Fibroblast of skin of back (primary cell): ENCODE measurements at places on chromosomes 6 and 20.

DNA sequence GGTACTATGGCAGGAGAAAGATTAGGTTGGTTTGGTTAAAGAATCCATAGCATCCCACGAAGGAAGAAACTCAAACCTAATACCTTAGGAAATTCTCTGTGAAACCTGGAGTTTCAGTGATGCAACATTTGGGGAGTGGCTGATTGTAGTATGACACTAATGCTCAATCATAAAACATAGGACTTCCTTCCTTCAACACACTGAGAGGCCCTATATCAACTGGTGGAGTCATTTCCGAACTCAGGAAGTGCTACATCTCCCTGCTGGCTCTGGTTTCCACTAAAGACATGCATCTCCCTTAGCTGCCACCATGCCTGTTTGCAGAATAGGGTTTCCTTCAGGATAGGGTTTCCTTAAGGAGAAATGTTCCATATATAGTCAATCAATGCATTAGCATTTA, 5.2 kb upstream of the MANEA start:
- no peak for DNase-seq

GRCh38 chr6:136989571-136990241, 55.1 kb downstream of the IL20RA start:
- peak; percentile 59 for DNase-seq

DNA sequence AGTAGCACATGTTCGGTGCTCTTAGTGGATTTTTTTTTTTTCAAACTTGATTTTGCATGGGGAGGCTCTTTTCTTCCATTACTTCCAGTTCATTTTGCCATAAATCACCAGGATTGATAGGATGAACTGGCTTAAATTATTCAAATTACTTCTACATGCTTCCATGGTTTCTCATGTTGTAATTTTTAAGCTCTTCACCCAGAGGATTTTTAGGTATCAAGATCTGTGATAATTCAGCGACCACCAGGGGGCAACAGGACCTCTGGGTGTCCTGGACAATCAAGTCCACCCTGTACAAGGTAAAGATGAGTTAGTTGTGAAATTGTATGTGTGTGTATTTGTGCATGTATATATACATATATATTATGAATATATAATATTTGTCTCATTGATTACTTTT, 4.2 kb upstream of the EPHA7 start:
- DNase-seq = peak; percentile 49

- DNase-seq = peak; percentile 41
Measured at GRCh38 chr6:43247114-43247999, 4.1 kb downstream of the TTBK1 start.

GRCh38 chr6:138645976-138646640, 127.5 kb upstream of the CCDC28A start:
- DNase-seq = no peak

- DNase-seq = no peak
Measured at GRCh38 chr6:153051801-153052200, 49.3 kb upstream of the MTRF1L start.

DNA sequence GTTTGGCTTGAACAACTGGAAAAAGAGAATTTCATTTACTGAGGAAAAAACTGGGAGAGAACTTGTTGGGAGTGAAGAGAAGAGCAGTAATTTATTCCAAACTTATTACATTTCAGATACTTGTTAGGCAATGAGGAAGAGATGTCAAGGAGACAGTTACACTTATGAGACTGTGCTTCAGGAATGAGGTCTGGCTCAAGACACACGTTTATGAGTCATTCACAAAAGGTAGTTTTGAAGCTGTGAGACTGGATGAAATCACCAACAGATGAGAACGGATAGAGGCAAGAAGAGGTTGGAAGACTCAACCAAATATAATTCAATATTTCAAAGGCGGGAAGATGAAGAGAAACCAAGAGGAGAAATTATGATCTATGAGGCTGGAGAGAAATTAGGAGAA, 70.6 kb upstream of the DEFB112 start:
- no peak for DNase-seq

- no peak for DNase-seq
Measured at GRCh38 chr6:123898665-123899064, 95.0 kb downstream of the NKAIN2 start.

- DNase-seq = no peak
Measured at GRCh38 chr20:49742948-49743347, 29.3 kb upstream of the B4GALT5 start.

DNA sequence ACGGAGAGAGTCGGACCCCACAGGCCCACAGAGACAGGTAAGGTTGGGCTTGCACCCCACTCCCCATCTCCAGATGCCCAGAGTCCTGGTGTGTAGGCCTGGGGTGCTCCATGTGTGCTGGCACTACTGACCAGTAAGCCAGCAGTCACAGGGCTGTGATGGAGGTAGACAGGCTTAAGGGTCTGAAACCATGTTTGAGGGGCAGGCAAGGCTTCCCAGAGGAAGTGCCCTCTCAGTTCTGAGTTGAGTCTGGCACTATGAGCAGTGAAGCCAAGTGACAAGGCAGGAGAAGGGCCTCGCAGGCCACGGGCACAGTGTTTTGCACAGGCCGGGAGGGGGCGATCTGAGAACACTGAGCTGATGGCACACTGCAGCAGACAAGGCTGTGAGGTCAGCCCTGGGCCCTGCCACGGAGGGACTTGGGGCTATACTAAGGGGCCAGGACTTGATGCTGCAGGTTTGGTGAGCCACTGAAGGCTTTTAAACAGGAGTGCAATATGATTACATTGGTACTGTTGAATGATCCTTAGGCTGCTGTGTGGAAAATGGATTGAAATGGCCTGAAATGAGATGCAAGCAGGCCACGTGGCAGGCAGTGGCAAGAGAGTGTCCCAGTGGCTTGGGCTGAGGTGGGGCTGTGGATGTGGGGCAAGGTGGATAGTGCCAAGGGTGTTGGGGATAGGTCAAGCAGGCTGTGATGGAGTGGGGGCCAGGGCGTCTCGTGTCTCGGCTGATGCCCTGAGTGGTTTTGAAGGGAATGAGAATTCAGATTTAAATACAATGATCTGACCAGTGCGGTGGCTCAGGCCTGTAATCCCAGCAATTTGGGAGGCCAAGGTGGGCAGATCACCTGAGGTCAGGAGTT, 20.3 kb downstream of the TTBK1 start:
- peak; percentile 64 for DNase-seq

GRCh38 chr6:56381801-56382251, 134.4 kb upstream of the COL21A1 start:
- peak; percentile 29 for DNase-seq

DNA sequence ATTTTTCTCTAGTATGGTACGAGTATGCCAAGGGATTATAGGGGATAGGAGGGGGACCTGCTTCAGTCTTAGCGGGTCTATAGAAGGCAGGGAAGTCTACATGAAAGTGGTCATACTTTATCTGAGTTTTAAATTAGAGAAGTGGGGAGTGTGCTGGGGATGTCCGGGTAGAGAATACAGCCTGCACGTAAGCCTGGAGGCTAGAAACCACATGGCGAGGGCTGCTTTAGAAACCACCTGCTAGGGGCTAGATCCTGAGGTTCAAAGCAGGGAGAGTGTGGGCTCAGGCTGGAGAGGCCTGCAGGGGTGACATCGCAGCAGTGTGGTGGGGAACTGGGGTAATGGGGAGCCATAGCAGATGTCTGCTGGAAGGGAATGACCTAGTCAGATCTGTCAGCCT, 85.2 kb downstream of the VEGFA start:
- DNase-seq = no peak

DNA sequence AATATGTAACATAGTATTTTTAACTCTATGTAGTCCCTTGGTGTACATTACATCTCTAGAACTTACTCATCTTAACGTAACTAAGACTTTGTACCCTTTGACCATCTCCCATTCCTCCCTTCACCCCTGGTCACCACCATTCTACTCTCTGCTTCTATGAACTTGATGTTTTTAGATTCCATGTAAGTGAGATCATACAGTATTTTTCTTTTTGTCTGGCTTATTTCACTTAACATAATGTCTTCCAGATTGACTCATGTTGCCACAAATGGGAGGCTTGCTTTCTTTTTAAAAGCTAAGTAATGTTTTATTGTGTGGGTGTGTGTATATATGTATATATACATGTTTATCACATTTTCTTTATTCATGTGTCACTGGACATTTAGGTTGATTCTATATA, 55.8 kb downstream of the TMEM200A start:
- peak; percentile 89 for DNase-seq

DNA sequence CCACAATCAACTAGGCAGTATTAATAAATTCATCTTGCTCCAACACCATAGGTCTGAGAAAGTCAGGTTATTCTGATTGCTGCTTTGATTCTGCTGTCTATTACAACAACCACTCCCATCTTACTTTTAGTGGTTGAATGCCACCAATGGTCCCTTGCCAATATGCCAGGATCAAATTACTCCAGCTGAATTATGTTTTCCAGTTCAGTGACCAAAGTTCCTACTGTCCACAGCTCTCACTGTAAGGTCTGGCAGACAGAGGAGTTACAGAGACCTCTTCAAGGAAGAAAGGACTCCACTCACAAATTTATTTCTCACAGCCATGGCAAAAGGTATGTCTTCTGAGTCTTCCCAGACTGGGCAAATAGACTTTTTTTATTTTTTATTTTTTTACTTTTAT, 557.0 kb downstream of the HAO1 start:
- no peak for DNase-seq

GRCh38 chr20:5033566-5033965, 32.3 kb upstream of the SLC23A2 start:
- DNase-seq = peak; percentile 35

GRCh38 chr20:13736436-13737191, 48.1 kb downstream of the ESF1 start:
- DNase-seq = peak; percentile 49

GRCh38 chr6:106538145-106538544, 91.2 kb downstream of the RTN4IP1 start:
- DNase-seq = no peak

DNA sequence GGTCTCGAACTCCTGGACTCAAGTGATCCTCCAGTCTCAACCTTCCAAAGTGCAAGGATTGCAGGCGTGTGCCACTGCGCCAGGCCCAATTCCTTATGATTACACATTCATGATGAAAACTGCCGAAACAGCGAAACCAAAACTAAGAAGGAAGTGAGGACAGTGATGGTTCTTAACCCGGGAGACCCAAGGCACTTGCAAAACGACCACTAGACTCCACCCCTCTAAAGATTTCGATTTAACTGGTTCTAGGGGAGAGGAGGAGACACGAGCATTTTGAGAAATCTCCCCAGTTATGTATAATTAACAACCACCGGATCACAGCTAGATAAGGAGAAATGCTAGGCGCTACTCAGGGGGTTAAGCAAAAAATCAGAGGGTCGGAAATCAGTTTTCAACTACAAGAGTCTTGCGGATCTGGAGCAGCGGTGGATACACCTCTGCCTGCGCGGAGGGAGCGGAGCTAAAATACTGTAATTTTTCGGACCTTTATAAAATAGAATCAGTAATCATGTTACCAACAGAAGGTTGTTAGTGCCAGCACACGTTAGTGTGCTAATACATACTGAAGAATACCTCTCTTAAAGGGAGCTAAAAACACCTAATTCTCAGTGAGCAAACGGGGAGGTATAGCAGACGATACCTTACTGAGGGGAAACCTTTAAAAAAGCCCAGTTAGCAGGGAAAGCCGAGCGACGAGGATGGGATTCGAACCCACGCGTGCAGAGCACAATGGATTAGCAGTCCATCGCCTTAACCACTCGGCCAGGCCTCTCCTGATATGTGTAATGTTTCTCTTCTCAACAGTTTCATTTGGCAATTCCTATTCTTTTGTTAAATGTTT, 60.0 kb upstream of the BTN3A2 start:
- peak; percentile 77 for DNase-seq

DNA sequence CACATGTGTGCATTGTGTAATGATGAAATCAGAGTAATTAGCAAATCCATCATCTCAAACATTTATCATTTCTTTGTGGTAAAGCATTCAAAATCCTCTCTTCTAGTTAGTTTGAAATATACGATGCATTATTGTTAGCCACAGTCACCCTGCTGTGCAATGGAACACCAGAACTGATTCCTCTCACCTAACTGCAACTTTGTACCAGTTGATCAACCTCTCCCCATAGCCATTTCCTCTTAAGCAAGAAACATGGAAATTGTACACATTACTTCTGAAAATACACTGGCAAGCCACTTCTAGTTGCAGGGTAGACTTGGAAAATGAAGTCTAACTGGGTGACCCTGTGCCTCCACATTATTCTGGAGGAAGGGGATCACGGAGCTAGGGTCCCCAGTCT, 58.1 kb upstream of the ESR1 start:
- no peak for DNase-seq

DNA sequence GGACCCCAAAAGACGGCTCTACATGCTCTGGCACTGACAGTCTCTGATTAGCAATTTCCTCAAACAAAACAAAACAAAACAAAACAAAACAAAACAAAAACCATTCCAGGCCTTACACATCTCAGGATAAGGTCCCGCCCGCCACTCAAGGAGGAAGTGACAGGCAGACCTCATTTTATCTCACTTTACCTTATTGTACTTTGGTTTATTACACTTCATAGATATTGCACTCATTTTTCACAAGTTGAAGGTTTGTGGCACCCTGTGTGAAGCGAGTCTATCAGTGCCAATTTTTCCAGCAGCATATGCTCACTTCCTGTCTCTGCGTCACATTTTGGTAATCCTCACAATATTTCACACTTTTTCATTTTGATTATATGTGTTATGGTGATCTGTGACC, 15.2 kb downstream of the ZBP1 start:
- no peak for DNase-seq

- DNase-seq = no peak
Measured at GRCh38 chr6:7173843-7174503, 66.2 kb downstream of the RREB1 start.

GRCh38 chr6:138622967-138623366, 123.7 kb upstream of the NHSL1 start:
- DNase-seq = no peak

GRCh38 chr20:2206957-2207769, 88.6 kb upstream of the TGM3 start:
- peak; percentile 55 for DNase-seq

DNA sequence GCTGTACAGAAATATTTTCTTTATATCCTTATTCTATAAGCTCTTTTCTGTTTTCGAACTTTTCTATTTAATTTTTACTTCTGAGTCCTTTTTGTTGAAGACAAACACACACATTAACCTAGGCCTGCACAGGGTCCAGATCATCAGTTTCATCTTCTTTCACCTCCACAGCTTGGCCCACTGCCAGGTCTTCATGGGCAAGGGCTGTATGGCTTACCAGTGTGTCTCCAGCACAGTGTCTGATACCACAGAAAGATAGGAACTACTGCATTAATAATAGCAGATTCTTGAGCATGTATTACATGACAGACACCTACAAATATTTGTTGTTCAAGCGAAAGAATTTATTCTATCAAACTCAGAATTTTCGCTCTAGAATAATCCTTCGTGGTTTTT, 24.4 kb downstream of the QKI start:
- no peak for DNase-seq

- no peak for DNase-seq
Measured at GRCh38 chr20:62918831-62919230, 7.5 kb downstream of the DIDO1 start.

DNA sequence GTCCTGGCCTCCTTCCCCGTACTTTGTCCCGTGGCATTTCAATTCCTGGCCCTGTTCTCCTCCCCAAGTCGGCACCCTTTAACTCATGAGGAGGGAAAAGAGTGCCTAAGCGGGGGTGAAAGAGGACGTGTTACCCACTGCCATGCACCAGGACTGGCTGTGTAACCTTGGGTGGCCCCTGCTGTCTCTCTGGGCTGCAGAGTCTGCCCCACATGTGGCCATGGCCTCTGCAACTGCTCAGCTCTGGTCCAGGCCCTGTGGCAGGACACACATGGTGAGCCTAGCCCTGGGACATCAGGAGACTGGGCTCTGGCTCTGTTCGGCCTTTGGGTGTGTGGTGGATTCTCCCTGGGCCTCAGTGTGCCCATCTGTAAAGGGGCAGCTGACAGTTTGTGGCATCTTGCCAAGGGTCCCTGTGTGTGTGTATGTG, 58.5 kb downstream of the SRC start:
- DNase-seq = no peak

GRCh38 chr20:32236048-32236533, 28.4 kb downstream of the POFUT1 start:
- DNase-seq = no peak
